ENCODE measurements at places on chromosomes 4 and X.

GRCh38 chr4:26909369-26909768 lies 48.7 kb downstream of the STIM2 start:
- no peak for DNase-seq

DNA sequence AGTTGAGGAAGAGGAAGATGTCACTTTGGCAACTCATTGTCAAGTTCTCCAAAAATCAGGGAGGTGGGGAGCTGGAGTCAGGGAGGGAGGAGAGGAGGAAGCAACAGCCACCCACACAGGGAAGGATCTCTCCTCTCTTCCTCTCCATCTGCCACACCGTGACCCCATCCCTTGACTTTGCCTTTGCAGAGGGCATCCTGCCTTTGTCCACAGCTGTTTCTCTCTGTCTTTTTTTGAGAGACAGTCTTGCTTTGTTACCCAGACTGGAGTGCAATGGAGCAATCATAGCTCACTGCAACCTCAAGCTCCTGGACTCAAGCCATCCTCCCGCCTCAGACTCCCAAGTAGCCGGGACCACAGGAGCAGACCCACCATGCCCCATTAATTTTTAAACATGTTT lies 276.0 kb downstream of the SHOX start:
- no peak for DNase-seq

DNA sequence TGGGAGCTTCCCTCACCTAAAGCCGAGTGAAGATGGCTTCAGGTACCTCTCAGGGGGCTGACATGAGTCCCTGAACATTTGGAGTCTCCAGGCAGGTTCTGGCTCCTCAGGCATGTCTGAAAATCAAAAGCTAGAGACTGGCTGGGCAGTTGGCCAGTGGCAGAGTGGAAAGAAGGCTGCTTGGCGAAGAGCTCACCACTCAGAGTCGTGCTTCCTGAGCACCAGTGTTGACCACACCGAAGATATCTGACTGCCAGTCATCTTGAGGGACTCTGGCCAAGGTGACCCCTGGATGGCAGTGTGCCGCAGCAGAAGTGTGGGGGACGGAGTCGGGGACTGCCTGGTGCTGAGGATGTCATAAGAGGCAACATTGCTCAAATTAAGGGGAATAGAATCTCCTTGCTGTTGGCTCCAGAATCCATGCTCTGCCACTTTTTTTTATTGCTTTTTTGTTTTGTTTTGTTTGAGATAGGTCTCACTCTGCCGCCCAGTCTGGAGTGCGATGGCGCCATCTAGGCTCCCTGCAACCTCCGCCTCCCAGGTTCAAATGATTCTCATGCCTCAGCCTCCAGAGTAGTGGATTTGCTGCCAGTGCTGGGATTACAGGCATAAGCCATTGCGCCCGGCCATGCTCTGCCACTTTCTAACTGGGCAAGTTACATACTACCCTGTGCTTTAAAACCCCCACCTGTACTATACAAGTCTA lies 172.5 kb upstream of the GATB start:
- DNase-seq, result no peak

DNA sequence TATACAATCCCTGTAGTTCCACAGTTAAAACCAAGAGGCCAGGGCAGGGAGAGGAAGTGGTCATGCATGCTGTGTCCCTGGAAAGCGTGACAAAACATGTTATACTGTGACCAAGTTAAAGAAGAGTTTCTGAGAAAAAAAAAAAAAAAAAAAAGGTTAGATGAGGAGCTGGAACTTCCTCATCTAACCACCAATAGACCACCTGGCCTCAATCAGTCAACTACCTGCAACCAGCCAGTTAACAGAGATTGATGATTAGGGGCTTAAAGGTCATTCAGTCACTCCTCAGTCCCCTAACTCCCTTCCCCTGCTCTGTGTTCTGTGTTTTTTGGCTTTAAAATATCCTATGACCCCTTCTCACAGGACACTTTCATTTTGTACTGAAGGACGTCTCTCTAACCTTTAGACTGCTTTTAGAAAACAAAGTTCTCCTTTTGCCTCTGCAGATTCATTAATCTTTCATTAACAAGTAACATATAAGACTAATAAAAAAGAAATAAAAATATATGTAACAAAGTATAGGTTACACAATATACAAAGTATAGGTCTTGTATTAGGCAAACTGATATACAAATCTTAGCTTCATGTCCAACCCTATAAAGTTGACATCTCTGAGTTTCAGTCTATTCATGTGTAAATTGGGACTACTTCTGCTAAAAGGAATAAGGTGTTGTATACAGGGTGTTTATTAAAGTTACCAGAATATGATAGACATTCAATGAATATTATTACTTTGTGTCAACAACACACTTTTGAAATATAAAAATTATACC lies 179.1 kb upstream of the NDST4 start:
- no peak for DNase-seq

GRCh38 chr4:80153874-80154544 lies 43.3 kb upstream of the PRDM8 start:
- DNase-seq, result no peak

DNA sequence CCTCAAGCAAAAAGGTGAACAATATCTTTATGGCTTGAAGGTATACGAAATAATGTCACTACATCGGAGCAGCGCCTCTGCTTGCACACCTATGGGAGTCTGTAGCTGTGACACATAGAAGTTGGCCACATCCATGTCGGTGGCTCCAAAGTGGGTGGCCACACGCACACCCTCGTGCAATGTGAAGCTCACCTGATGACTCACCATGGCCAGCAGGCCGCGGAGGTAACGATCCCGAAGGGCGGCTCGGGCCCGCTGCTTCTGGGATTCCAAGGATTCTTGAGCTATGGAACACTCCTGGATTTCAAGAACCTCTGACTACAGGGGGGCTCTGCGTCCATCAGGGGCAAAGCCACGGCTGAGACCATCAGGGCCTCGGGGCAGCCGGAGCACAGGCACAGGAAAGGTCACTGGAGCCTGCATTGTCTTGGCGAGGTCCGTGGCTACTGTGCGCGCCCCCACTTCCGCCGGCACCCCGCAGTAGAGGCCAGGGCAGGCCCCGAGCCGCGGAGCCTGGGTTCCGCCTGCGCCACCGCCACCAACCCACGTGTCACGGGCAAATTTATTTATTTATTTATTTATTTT lies 25.2 kb downstream of the NYX start:
- no peak for DNase-seq

- DNase-seq, result peak; percentile 58
Measured at GRCh38 chrX:72018277-72019112, 107.8 kb downstream of the NHSL2 start.

DNA sequence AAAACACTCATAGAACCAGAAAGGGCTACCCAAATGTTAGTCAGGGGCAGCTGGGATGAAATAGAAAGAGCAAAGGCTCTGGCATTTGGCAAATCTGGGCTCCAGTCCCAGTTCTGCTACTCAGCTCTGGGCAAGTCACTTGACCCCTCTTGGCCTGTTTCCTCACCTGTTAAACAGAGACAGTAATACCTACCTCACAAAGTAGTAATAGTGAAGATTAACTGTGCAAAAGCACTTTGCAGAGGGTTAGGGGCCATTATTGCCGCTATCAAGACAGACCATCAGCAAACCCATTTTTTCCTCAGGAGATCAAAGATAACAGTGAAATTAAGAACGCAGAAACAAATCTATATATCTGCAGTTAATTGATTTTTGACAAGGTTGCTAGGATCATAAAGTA lies 20.6 kb downstream of the ZBTB33 start:
- no peak for DNase-seq

- DNase-seq, result no peak
Measured at GRCh38 chr4:173448608-173449379, 49.9 kb upstream of the SCRG1 start.

GRCh38 chr4:35461931-35462659 lies 782.2 kb downstream of the ARAP2 start:
- DNase-seq, result no peak

DNA sequence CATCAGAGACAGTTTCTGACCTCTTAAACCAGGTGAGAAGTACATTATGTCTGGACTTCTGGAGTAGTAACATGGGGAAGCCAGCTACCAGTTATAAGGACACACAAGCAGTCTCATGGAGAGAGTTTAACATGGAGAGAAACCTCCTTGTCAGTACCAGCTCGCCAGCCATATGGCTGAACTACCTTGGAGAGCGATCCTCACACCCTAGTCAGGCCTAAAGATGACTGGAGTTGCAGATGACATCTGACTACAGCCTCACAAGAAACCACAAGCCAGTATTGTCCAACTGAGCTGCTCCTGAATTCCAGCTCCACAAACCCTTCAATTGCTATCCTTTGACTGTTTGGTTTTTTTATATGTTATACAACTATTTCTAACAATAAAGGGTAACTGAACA lies 49.8 kb downstream of the PDHA2 start:
- DNase-seq, result no peak

GRCh38 chr4:47010912-47011446 lies 17.6 kb upstream of the GABRA4 start:
- no peak for DNase-seq

DNA sequence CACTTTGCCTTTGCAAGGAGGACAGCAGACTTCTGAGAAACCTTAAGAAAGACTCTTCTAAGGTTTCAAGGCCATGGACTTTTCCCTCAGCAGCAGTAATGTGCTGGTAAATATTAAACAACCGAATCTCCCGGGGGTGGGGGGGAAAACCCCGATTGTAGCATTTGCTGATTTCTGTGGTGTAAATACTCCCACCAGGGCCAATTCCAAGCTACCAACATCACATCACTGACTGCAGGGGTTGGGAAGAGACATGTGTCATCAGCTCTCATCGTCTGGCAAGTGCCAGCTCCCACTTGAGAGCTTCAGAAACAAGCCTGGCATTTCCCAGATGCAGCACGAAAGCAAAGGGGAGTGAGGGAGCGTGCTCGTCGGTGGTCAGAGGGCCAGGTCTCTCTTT lies 101.2 kb downstream of the BCOR start:
- DNase-seq, result no peak

DNA sequence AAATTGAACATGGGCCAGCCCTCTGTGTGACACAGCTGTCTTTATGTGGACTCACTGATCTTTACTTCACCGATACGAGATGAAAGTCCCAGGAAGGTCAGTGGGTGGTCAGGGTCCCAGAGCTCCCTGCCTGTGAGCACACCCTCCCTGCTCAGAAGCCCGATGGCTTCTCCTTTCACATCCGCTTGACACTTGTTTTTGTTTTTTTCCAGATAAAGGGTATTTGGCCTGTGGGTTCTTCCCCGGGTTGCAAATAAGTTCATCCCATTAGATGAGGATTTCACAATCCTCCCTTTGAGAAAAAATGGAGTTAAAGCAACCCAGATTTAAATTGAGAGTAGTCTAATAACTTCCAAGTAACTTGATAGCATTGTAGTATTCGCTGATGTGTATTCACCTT lies 48.2 kb upstream of the TLR2 start:
- no peak for DNase-seq

DNA sequence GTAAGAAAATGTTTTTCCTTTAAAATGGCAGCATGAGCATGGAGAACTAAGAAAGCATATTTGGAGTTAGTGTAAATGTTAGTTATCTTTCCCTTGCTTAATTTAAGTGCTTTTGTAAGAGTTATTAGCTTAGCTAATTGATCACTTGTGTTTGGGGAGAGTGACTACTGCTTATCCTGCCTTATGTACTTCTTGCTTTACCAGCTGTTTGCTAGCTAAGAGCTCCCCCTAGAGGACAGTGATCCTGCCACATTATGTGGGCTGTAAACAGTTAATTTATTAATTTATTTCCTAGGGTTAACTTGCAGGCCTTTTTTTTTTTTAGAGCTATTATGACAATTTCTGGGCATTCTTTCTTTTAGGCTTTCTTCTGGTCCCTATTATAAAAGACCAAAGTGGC lies 435.8 kb downstream of the MAGEB5 start:
- no peak for DNase-seq

DNA sequence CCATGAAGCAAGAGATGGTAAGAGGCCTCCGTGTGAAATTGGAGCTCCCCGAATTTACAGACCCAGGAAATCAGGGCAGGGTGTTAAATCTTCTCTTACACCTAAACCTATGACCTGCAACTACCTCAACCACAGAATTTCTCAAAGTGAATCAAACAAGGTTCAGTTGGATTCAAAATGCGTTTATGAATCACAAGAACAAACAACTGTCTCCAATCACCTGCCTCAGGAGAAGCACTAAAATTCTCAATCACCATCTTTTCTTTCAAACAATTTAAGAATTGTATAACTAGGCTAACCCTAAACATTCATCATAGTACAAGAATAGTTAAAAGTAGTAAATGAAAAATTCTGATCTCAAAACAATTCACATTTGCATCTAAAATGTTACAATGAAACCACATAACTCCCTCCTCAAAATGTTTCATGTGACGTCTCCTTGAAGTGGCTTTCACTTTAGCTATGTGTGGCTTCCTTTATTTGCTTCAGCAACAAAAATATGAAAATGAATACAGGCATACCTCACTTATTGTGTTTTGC lies 19.2 kb downstream of the PPP3CA start:
- no peak for DNase-seq

GRCh38 chr4:176335421-176335820 lies 15.7 kb downstream of the SPCS3 start:
- DNase-seq, result peak; percentile 24

- no peak for DNase-seq
Measured at GRCh38 chrX:74922922-74923543, 2.2 kb downstream of the NEXMIF start.

- no peak for DNase-seq
Measured at GRCh38 chrX:13742397-13743176, 8.0 kb downstream of the OFD1 start.

DNA sequence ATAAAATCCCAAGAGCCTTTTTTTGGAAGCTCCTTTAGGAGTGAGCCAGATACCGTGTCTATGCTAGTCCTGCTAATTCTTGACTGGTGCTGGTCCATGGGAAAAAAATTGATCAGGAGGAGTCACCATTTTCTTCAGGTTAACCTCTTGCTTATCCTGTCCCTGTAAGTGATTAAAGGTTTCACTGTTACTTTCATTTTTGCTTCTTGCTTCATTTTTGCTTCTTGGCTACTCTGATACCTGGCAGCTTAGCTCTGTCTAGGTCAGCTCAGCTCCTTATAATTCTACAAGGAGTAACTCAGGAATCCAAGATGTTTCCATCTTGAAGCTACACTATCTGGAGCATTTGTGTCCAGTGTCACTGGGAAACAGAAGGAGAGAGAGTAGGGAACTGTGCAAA lies 45.7 kb downstream of the AFM start:
- no peak for DNase-seq

DNA sequence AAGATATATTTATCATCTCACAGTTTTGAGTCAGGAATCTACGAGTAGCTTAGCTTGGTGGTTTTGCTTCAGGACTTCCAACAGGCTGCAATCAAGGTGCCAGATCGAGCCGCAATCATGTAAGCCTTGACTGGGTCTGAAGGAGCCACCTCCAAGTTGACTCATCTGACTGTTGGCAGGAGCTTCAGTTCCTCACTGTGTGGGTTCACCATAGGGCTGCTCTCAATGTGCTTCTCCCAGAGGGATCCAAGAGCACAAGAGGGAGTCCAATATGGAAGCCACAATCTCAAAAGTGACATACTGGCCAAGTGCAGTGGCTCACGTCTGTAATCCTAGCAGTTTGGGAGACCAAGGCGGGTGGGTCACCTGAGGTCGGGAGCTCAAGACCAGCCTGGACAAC lies 26.5 kb downstream of the DCHS2 start:
- DNase-seq, result no peak

DNA sequence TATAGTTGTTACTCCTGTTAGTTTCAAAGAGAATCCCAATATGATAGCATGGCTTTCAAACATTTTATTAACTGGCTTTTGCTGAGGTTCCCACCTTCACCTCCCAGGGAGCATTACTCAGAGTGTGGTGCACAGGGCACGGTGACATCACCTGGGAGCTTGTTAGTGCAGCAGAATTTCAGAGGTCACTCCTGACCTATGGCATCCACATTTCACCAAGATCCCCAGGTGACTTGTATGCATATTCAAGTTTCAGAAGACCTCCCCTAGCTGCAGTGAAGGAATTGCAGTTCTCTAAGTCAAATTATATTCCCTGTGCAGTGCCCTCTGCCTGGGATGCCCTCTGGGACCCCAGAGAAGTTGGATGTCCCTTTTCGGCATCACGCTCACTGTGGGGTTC lies 29.7 kb upstream of the LNX1 start:
- no peak for DNase-seq
